ENCODE measurements at places on chromosomes 7 and 10. TPM values are rescaled to one million over a fixed set of nuclear protein-coding genes. Genes with fewer than 3 reads are reported as not detected.

- no peak for DNase-seq
Observed at GRCh38 chr7:81209059-81209458, 290.2 kb upstream of the SEMA3C start.

CDK14 gene
- not detected for total RNA-seq

EN2 gene
- total RNA-seq, result not detected

GRCh38 chr10:74437822-74438221 lies 286.8 kb downstream of the ADK start:
- no peak for DNase-seq

SLC16A12 gene
- not detected for total RNA-seq

DNA sequence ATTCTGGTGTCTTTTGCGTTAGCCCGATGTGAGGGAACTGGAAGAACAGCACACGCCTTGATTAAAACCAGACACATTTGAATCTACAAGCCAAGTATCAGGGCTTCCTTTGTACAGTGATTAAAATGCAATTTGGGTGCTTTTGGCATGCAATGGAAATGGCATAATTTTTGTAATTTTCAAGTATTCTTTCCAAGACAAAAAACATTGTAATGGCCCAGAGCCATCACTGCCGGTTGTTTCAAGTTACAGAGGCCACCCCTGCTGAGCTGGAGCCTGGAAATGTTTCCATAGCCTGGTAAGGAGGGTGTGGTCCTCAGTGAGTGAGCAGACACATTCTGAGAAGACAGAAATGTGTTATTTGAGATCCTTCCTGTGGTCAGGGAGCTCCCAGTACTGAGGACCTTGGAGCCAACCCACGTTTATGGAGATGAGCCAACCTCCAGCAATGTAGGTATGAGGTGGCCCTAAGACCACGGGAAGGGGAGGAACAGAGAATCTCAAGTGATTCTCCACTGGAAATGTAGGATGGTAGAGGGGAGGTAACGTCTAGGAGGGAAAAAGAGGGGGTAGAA lies 20.9 kb downstream of the TEX36 start:
- no peak for DNase-seq

DNA sequence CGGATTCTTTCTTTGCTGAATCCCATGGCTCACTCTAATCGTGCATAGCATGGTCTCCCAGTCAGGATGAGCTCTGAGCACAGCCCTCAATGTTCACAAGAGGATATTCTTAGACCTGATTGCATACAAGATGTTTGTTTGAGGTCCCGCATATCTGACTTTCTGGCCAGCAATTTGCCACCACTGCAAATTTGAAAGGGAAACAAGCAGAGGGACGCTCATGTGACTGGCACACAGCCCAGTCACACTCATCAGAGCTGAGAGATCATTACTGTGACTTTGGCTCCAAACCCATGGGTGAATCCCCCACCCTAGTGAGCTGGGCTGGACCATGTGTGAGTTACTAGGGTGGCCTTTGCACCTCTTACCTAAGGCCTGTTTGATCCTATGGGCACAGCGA lies 9.9 kb downstream of the TAS2R41 start:
- DNase-seq, result no peak
